ENCODE measurements at places on chromosomes 5 and 9. TPM values are rescaled to one million over a fixed set of nuclear protein-coding genes. Genes with fewer than 3 reads are reported as not detected.

DNA sequence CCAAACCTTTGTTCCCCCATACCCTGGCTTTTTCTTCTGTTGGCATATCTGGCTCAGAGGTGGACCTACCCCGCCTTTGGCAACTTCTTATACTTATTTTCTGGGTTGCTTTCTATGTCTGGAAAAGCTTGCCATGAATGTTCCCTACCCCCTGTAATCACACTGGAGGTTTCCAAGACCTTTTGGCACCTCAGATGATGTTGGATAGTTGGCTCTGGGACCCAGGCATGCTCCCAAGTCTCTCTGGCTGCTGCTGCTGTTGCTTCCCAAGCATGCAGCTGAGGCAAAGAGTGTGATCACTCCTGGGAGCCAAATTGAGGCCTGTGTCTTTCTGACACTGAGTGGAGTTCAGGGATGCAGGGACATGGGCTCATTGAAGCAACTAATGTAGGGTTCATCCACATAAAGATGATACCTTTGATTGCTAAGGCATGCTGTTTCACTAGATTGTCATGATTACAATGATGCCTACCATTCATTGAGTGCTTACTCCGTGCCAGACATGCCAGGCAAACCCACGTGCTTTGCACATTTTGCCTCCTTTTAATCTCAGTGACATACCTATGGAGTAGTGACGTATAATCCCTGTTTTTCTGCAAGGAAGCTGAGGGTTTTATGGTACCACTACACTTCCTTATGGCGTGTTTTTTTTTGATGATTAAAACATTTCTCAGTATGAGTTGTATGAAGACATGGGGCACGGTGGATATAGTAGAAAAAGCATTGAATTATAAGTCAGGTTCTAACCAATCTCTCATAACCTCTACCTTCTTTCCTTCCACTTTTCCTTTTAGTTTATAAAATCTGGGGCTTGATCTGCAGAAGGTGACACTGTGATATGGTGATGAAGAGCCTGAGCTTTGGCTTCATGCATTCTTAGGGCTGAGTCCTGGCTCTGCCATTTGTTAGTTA, 73.1 kb downstream of the ARHGAP26 start:
- no peak for DNase-seq

DNA sequence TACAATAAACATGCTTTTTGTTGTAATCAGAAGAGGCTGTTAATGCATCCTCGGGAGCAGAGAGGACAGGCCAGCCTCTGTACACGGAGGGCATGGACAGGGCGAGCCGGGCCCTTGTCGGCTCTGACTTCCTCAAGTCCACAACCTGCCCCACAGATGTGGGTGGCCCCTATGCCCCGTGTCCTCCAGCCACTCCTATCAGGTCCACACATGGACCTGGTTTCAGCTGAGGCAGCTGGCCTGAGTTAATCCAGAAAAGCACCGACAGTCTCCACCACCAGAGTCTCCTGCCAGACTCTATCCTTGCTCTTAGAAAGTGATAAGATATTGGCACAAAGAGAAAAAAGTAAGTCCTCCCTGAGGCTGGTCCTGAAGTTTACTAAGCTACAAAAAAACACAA, 52.4 kb upstream of the PHYKPL start:
- no peak for DNase-seq

- no peak for DNase-seq
Observed at GRCh38 chr5:56829137-56829908, 14.0 kb downstream of the MAP3K1 start.

GRCh38 chr9:19445452-19445851, 36.6 kb downstream of the ACER2 start:
- DNase-seq = no peak

The IDNK gene
- total RNA-seq = 3.8 TPM
